ENCODE measurements at places on chromosomes 11 and 22. TPM values are rescaled to one million over a fixed set of nuclear protein-coding genes. Genes with fewer than 3 reads are reported as not detected.

JRKL gene
- total RNA-seq = 9.6 TPM

OR52K2 gene
- total RNA-seq = not detected

PLAAT5 gene
- not detected for total RNA-seq

IL18 gene
- total RNA-seq = 22.5 TPM

CD3D gene
- 0.39 TPM for total RNA-seq

VSIG2 gene
- not detected for total RNA-seq

SBF2 gene
- 65.0 TPM for total RNA-seq

NPAS4 gene
- total RNA-seq = 0.08 TPM

BIK gene
- total RNA-seq = 0.18 TPM

VSTM5 gene
- total RNA-seq = not detected

SPON1 gene
- total RNA-seq = 0.10 TPM

LDLRAD3 gene
- 28.1 TPM for total RNA-seq

CRACR2B gene
- total RNA-seq = 132 TPM

HEPN1 gene
- total RNA-seq = not detected

GRCh38 chr11:355581-356458, 13.5 kb upstream of the B4GALNT4 start:
- H3K4me3 ChIP-seq = peak overlapping the region; percentile 24
- no peaks in the 10 kb centered on the region for H3K27me3 ChIP-seq
- DNase-seq = peak; percentile 51
- H3K4me1 ChIP-seq = peaks cover 35% of the 10 kb centered on the region

DNA sequence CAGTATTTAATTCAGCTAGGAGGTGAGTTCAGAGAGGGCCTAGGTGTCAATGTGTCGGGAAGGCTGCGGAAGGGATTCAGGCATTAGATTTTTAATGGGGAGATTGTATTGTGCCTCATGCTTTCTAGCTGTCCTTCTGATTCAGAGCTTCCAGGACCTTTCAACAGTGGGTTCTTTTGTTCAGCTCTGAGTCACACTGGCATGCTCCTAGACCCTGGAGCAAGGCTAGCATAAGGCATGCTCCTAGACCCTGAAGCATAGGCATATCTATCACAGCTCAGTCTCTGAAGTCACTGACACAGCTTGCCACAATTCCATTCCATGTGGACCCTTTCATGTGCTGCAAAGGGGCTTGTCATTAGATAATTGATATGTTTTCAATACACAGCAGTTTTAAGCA, 396.9 kb downstream of the RAB38 start:
- no peaks in the 10 kb centered on the region for H3K27me3 ChIP-seq
- no peak overlapping the region for H3K27ac ChIP-seq
- H3K4me1 ChIP-seq = no peaks in the 10 kb centered on the region
- H3K4me3 ChIP-seq = no peak overlapping the region
- no peaks in the 10 kb centered on the region for H3K36me3 ChIP-seq

GRCh38 chr11:114105611-114106010, 46.1 kb downstream of the ZBTB16 start:
- H3K27me3 ChIP-seq = peaks cover 27% of the 10 kb centered on the region
- DNase-seq = no peak
- H3K36me3 ChIP-seq = no peaks in the 10 kb centered on the region
- H3K4me1 ChIP-seq = no peaks in the 10 kb centered on the region
- H3K27ac ChIP-seq = no peak overlapping the region
- H3K4me3 ChIP-seq = no peak overlapping the region

DNA sequence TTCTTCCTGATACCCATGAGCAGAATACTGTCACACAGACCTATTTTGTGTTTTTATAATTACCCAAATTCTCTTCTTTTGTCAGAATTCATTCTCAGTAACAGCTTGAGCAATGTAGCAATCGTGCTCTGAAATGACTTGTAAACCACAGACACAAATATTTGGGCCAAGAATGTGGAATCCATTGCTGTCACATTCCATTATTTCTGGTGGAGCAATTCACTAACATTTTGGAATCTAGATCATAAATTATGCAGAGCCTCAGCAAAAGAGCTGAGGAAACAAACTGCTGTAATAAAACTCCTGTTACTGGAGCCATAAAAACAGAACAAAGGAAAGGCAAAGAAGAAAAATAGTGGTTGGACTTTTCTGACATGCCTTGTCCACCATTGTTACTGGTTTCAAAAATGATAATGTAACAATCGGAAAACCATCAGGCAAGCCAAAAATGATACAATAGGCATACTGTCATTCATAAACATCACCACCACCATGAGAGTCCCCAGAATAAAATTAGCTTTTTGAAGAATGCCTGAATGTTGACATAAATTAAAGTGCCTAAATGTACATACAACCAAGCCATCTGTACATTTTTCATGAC, 223.4 kb upstream of the PITPNB start:
- no peaks in the 10 kb centered on the region for H3K4me1 ChIP-seq
- no peak for DNase-seq
- H3K27ac ChIP-seq = no peak overlapping the region
- H3K27me3 ChIP-seq = no peaks in the 10 kb centered on the region

DNA sequence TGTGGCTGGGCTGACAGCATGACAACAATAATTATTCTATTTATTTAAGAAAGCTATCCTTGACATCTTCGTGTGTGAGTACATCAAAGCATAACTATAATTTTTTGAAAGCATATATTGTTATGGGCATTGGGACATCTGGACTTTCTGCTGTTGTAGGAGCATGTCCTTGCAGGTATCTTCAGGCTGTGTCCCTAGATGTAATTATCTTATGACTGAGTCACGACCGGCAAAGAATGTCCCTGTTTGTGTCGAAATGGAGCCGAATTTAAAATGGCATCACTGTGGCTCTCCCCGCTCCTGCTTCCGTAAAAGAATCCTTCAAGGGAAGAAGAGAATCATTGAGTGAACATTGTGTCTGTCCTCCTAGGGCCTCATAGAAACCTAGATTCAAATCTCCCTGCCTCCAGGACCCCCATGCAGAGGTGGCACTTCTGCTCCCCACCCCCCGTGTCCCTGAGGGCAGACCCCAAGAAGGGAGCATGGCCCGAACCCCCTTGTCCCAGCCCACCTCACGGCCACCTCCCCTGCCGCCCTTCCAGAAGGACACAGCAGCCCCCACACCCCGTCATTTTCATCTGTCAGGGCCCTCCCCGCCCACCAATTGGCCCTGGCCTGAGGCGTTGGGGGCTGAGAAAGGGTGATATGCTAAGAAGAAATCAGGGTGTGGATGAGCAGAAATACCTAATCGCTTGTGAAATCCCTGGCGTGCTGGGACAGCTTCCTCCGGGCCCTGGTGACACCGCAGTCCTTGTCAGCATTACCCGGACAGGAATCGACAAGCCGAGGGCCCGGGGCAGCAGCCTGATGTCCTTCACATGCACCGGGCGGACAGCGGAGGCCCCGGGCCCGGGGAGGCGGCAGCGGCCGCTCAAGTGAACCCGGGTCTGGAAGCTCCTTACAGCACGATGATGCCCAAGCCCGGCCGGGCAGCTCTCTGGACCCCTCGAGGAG, 48.6 kb upstream of the SLC22A12 start:
- H3K27ac ChIP-seq = no peak overlapping the region
- DNase-seq = no peak
- 0 out of 2 replicates have a peak, but pooled peaks cover 2% of the 10 kb centered on the region for H3K27me3 ChIP-seq
- peaks cover 3% of the 10 kb centered on the region for H3K4me1 ChIP-seq
- H3K36me3 ChIP-seq = no peaks in the 10 kb centered on the region

- no peaks in the 10 kb centered on the region for H3K4me1 ChIP-seq
- H3K4me3 ChIP-seq = no peak overlapping the region
- DNase-seq = no peak
- no peaks in the 10 kb centered on the region for H3K36me3 ChIP-seq
- no peaks in the 10 kb centered on the region for H3K27me3 ChIP-seq
These were observed 683.9 kb downstream of the TBC1D22A start for GRCh38 chr22:47446331-47446730.

GRCh38 chr11:83019888-83020579, 51.7 kb downstream of the RAB30 start:
- H3K27ac ChIP-seq = no peak overlapping the region
- H3K4me1 ChIP-seq = peaks cover 10% of the 10 kb centered on the region
- no peaks in the 10 kb centered on the region for H3K27me3 ChIP-seq
- H3K36me3 ChIP-seq = no peaks in the 10 kb centered on the region
- no peak for DNase-seq

- H3K4me1 ChIP-seq = peaks cover 4% of the 10 kb centered on the region
- no peak overlapping the region for H3K4me3 ChIP-seq
- H3K36me3 ChIP-seq = no peaks in the 10 kb centered on the region
- no peak for DNase-seq
- H3K27me3 ChIP-seq = no peaks in the 10 kb centered on the region
These were observed 8.2 kb downstream of the CKAP5 start for GRCh38 chr11:46837860-46838259.

DNA sequence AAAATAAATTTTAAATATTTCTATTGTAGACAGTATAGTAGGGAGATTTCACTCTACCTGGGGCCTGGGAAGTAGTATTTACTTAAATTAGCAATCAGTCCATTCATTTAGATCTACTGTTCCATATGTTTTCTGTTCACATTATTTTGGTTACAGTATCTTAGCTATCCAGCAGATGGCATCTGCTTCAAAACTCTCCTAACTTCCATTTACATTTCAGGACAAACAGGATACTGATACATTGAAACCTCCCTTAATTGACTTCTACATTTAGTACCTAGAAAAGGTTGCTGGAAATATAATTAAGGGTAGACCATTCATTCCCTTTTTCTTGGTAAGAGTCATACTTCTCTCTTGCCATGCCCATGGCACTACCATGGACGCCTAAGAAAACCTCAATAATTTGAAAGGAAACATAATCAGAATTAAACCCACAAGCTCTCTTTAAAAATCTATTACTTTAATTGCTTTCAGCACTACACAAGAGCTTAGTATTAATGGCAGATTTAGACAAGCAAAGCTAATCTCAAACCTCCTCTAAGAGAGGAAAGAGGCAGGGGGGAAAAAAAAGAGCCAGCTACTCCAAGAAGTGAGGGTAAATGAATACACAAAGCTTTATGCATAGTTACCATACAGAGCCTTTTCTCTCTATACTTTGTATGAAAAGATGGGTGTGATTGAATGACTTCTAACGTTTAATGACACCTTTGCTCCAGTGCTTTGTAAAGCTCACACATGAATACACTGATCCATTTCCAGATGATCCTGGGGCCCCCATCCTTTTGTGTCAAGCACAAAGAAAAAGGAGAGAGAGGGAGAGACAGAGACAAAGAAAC, 131.2 kb upstream of the MTMR2 start:
- peak; percentile 36 for DNase-seq
- no peaks in the 10 kb centered on the region for H3K4me1 ChIP-seq
- H3K27me3 ChIP-seq = no peaks in the 10 kb centered on the region
- H3K27ac ChIP-seq = no peak overlapping the region
- no peaks in the 10 kb centered on the region for H3K36me3 ChIP-seq
- H3K4me3 ChIP-seq = no peak overlapping the region

GRCh38 chr11:117745346-117745745, 51.7 kb downstream of the DSCAML1 start:
- H3K36me3 ChIP-seq = no peaks in the 10 kb centered on the region
- DNase-seq = no peak
- no peak overlapping the region for H3K27ac ChIP-seq
- no peaks in the 10 kb centered on the region for H3K27me3 ChIP-seq
- no peak overlapping the region for H3K4me3 ChIP-seq

GRCh38 chr11:44732564-44732963, 5.8 kb downstream of the TSPAN18 start:
- H3K4me3 ChIP-seq = no peak overlapping the region
- H3K4me1 ChIP-seq = peaks cover 9% of the 10 kb centered on the region
- H3K27me3 ChIP-seq = no peaks in the 10 kb centered on the region
- DNase-seq = no peak

- DNase-seq = no peak
- peaks cover 23% of the 10 kb centered on the region for H3K36me3 ChIP-seq
These were observed 81.7 kb downstream of the SWAP70 start for GRCh38 chr11:9745411-9746211.

GRCh38 chr22:33224841-33225240, 166.7 kb upstream of the SYN3 start:
- no peaks in the 10 kb centered on the region for H3K4me1 ChIP-seq
- H3K4me3 ChIP-seq = no peak overlapping the region
- no peaks in the 10 kb centered on the region for H3K27me3 ChIP-seq
- no peak overlapping the region for H3K27ac ChIP-seq
- no peak for DNase-seq

DNA sequence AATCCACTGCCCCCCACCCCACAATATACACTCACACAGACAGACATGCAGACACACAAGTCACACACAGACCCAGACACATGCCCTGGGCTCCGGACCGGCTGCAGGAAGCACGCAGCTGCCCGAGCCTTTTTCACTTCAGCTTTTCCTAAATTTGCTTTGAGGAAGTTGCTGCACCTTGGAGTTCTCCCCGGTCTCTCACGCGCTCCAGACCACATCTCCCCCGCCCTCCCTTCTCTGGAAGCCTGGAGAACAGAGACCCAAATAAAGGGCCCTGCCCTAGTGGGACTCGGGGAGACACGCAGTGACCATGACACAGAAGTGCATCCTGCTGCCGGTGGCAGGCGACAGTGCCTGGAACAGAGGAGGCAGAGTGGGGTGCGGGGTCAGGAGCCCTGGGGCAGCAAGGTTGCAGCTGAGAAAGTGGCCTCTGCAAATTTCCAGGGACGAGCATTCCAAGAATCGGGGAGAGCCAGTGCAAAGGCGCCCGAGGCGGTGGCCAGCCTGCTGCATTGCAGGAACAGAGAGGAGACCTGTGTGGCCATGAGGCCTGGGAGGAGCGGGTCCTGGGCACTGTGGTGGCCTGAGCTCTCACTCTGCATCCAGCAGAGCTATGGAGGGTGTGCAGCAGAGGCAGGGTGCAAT, 19.1 kb downstream of the RPL3 start:
- DNase-seq = no peak
- no peaks in the 10 kb centered on the region for H3K27me3 ChIP-seq
- no peaks in the 10 kb centered on the region for H3K36me3 ChIP-seq
- H3K4me3 ChIP-seq = no peak overlapping the region
- peaks cover 51% of the 10 kb centered on the region for H3K4me1 ChIP-seq
- peak overlapping the region; percentile 86 for H3K27ac ChIP-seq

GRCh38 chr11:13291800-13292199, 14.2 kb downstream of the BMAL1 start:
- peaks cover 3% of the 10 kb centered on the region for H3K4me1 ChIP-seq
- H3K4me3 ChIP-seq = no peak overlapping the region
- H3K27me3 ChIP-seq = no peaks in the 10 kb centered on the region
- DNase-seq = no peak
- no peaks in the 10 kb centered on the region for H3K36me3 ChIP-seq
